ENCODE measurements at places on chromosomes 2 and 18.

GRCh38 chr18:70998490-70998889, 709.6 kb downstream of the SOCS6 start:
- no peak for DNase-seq

DNA sequence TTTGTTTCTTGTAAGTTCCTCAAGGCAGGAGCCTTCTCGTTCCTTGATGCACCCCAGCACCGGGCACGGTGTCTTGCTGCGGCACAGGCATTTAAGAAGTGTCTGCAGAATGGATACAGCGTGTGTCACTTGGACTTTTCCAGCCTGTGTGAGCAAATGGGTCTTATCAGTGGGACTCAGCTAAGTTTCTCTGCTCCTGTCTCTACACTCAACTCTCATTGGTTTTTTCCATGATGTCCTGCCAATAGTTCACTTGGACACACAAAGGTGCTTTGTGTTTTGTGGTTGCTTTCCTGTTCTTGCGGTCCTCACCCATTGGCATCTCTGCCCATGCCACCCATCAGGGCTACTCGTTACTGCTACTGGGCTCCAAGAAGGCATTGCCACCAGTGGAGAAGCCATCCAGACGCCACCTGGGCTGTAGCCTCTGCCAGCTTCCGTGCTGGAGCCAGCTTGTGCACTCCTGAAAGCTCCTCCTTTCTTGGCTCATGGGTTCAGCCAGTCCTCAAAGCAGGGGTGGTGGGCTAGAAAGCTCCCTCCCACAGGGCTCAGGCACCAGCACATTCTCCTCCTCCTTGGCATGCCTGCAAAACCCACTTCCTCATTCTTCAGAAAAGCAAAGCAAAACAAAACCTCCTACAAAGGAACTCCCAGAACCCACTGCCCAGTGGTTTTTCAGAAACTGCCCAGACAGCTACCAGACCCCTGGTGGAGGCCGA, 41.4 kb downstream of the IL1R2 start:
- peak; percentile 98 for DNase-seq

- no peak for DNase-seq
Observed at GRCh38 chr2:232502511-232502910, 14.9 kb upstream of the ECEL1 start.

- no peak for DNase-seq
Observed at GRCh38 chr2:136185981-136186776, 68.2 kb upstream of the CXCR4 start.

DNA sequence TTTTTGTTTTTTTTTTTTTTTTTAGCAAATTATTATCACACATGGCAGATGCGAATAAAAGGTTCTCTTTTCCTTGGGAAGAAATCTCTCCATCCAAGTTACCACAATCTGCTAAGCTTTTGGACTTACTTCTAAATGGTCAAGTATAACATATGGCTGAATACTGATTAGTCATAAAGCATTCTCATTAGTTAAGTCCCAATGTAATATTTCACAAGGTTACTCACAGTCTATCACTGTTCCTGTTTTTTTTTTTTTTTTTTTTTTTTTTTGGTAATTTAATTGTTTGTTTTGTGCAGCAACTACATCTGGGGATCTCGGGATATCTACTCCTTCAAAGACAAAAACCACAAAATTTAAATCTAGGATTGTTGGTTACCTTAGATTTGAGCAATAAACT, 771.7 kb downstream of the CPS1 start:
- no peak for DNase-seq

GRCh38 chr2:75799859-75800258, 89.1 kb upstream of the GCFC2 start:
- no peak for DNase-seq
